ENCODE measurements at places on chromosomes 7 and 10.

DNA sequence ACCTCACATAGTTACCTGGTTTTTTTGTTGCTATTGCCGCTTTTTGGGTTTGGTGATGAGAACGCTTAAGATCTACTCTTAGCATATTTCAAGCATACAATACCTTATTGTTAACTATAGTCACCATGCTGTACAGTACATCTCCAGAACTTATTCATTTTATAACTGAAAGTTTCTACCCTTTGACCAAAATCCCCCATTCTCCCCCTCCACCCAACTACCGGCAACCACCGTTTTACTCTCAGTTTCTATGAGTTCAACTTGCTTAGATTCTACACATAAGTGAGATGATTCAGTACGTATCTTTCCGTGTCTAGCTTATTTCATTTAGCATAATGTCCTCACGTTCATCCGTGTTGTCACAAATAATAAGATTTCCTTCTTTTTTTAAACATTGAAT, 86.7 kb upstream of the IL6 start:
- DNase-seq: no peak

DNA sequence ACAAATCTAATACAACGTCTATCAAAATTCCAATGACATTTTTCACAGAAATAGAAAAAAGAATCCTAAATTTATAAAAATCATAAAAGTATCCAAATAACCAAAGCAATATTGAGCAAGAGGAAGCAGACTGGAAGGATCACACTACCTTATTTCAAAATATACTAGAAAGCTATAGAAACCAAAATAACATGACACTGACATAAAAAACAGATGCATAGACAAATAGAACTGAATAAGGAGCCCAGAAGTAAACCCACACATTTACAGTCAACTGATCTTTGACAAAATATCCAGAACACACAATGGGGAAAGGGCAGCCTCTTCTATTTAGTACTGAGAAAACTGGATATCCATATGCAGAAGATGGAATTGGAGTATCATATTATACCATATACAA, 217.5 kb downstream of the MACC1 start:
- no peak for DNase-seq

DNA sequence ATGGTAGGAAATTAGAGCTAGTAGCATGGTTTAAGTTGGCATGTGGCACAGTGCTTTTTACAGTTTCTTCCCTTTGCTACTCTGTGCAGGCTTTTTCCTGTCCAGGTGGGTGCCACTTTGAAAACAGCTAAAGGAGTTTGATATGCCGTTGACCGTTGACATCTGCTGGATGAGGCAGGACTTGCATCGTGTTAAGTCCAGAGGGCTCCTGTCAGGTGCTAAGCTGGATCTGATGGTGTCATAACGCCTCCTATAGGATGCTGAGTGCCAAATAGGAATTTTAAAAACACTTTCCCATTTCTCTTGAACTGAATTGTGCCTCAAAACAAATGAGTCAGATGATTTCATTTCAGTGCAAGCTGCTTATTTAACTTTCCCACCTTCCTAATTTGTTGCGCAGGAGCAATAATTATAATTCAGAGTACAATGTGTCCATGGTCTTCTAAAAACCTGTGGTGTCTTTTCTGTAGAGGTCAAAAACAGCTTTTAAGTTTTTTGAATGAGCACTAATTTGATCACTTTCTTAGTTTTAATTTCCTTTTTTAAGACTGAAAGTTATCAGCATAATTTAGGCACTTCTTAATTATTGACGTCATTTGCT, 178.3 kb downstream of the CDCA7L start:
- no peak for DNase-seq

GRCh38 chr10:50794490-50794889, 54.8 kb downstream of the ASAH2B start:
- DNase-seq: no peak

GRCh38 chr10:49599546-49599945, 10.6 kb upstream of the SLC18A3 start:
- no peak for DNase-seq

- no peak for DNase-seq
Observed at GRCh38 chr10:74096777-74097176, 53.9 kb downstream of the AP3M1 start.

- no peak for DNase-seq
Observed at GRCh38 chr7:51318001-51318400, 1.4 kb upstream of the COBL start.

GRCh38 chr10:128722947-128723346, 596.7 kb upstream of the MKI67 start:
- no peak for DNase-seq

DNA sequence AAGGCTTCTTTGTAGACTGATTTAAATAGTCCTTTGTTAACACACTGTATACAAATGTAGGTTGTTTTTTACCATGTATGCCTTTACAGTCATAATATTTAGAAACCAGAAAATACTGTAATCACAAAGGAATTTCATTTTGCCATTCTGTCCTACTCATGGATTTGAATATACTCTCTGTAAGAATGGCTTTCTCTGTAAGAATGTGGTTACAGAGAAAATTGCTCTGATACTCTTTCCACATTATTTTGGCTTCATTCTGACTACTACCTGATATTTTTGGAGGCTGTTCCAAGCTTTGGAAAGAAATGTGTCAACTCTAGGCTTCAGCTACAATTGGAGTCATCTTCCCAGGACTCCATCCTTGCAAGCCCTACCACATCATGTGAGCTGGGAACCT, 23.5 kb downstream of the CH25H start:
- no peak for DNase-seq
